ENCODE measurements at places on chromosomes 3 and 15.

DNA sequence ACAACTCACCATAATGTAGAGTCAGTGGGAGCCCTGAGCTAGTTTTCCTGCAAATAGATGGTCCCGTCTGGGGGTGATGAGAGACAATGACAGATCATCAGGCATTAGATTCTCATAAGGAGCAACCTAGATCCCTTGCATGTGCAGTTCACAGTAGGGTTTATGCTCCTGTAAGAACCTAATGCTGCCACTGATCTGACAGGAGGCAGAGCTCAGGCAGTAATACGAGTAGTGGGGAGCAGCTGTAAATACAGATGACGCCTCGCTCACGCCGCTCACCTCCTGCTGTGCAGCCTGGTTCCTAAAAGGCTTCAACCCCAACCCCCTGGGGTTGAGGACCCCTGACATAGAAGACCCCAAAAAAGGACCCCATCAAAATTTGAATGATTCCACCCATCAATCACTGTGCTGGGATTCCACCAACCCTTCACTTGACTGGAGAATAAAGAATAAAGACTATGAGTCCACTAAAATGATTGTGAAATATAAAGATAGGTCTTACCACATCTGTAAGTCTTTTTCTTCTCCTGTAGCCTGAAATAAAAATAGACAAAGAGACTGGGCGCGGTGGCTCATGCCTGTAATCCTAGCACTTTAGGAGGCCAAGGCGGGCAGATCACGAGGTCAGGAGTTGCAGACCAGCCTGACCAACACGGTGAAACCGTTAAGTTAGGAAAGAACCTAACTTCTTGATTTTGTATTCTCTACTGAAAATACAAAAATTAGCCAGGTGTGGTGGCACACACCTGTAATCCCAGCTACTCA lies 9.9 kb upstream of the UBL7 start:
- no peak for DNase-seq

DNA sequence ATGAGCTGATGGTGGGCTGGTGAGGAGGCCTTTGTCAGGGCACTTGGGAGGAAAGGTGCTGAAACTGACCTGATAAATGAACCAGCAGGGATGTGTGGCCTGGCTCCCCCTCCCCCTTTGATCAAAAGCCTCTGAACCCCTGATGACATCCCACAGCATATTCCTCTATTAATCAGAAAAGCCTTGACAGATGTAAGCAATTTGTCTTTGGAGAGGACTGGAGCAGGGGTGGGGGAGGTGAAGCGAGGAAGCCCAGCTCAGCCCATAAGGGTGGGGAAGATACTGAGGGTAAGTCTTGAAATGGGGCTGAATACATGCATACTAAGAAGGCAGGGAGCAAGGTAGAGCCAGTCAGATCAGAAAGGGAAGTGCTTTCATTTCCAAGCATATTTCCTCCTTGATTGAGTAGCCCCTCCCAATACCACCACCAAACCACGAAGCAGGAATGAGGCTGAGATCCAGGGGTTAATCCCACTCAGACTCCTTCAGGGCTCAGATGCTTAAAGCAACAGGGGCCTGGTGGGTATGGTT lies 34.7 kb upstream of the MRPS22 start:
- DNase-seq, result no peak

DNA sequence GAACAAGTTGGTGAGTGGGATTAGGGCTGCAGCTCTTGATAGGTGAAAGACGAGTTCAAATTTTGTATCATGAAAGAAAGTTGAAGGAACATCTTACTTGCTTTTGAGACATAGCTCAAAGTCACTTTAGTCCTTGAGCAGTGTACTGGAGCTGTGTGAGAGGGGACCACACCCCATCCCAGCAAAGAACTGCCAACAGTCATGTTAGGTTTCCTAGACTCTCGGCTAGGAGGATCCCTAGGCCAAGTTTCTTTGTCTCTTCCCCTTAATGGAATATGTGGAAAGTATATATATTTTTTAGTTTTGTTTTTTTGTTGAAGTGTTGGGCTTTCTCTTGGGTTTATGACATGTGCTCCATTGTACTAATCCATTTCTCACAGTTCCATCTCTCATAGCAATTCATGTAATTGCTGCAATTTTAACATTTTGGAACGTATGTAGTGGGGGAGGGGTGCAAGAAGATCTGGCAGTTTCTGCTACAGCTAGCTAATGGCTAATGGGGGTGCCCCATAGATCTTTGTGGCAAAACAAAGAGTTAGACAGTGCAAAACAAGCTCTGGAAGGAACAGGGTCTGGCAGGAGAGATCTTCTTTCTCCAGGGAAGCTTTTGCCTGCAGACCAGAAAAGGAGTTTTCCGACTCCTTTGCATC lies 25.1 kb downstream of the TLNRD1 start:
- DNase-seq, result no peak

DNA sequence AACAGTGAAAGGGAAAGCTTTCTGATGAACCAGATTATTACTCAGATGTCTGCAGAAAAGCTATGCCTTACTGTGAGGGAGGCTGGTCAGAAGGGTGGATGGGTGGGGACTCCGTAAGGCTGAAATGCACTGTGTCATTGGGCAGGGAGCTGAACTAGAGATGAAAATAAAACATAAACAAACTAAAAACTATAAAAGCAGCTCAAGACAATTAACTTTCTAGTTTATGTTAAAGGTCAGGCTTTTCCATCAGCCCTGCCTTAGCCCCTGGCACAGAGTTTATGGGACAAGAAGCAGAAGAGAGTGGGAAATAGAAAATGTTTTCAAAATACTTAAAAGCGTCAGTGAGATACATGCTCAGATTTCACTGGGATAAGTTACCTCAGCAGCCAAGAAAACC lies 310.0 kb upstream of the UBE2E2 start:
- no peak for DNase-seq

DNA sequence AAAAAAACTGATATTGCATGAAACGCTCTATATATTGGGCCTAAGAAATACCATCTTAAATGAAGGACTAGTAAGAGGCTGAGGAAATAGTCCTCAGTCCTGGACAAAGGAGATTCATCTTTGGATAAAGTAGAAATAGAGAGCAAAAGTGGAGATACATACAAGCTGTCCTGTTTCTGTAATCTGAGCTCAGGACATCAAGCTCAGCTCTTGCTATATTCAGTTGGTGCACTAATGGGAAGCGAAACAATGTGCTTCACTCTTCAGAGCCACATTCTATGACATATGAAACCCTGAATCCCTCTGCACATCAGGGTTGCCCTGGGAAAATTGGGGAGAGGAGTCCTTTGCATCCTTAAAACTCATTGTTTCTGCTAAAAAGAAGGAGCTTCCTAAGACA lies 290.7 kb downstream of the VPS13C start:
- DNase-seq, result no peak

Measured in HEK293T (cell line).